ENCODE measurements at places on chromosomes 1 and 21.

DNA sequence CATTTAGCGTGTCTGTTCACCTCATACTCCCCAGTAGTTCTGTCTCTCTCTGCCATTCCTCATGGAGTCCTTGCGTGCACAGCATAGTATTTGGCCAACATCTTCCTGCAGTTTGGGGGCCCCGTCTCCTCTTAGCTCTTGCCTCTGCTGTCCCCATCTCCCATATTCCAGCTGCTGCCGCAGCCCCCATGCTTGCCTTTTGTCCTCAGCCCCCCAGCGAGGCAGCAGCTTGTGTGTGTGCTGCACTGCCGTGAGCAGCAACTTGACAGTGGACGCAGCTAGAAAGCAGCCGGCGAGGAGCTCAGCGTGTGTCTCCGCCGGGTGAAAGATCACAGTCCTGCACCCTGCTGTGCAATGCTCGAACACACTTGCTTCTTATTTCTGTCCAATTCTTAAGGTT lies 164.2 kb upstream of the COL6A1 start:
- DNase-seq: no peak

- DNase-seq: no peak
Measured at GRCh38 chr1:176601348-176601747, 138.4 kb downstream of the PAPPA2 start.

DNA sequence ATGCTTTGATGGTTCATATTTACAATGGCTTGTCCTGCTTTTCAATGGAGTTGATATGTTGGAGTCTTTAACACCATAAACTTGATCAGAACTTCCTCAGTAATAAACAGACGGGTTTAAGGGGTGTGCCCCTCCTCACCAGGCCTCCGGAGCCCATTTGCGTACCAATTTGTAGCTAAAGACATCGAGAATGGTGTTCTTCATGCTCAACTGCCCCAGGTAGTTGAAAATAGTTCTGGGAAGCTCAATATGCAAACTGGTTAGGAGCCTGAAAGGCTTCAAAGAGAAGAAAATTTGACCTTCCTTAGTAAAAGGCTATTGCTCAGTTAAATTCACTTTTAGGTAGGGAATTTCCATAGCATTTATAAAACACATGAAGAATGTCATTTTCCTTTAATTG lies 68.1 kb upstream of the RRP15 start:
- DNase-seq: no peak

DNA sequence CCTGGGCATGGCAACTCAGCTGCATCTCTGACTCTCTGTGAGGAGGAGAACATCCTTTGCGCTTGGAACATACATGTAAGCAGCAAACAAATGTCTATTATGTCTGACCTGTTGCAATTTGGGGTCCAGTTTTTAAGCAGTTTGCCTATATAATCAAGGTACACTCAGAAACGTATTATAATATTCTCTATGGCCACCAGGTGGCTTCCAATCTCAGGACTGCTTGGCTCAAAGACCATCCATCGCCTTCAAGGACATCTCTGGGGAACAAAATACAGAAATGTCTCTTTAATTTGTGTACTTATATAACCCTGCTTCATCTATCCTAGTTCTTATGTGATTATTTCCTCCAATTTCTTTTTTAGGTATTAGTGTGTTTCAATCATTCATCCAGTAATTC lies 227.2 kb downstream of the OLFM3 start:
- peak; percentile 32 for DNase-seq

DNA sequence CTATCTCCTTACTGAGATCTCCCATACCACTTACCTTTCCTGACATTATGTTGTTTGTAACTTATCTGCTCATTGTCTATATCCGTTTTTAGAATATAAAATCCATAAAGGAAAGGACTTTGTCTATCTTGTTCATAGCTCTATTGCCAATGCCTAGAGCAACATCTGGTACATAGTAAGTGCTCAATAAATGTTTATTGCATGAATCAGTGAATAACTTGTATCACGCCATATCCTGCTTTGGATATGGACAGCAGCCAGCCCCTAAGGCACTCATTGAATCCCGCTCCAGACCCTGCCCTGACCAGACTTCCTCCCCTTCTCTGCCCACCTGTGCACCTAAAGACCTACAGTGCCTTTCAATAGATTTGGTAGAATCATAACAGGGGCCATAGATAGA lies 298.1 kb upstream of the PLXNA2 start:
- DNase-seq: no peak

All from endothelial cell of umbilical vein (primary cell).